ENCODE measurements at places on chromosomes 2 and 18.

DNA sequence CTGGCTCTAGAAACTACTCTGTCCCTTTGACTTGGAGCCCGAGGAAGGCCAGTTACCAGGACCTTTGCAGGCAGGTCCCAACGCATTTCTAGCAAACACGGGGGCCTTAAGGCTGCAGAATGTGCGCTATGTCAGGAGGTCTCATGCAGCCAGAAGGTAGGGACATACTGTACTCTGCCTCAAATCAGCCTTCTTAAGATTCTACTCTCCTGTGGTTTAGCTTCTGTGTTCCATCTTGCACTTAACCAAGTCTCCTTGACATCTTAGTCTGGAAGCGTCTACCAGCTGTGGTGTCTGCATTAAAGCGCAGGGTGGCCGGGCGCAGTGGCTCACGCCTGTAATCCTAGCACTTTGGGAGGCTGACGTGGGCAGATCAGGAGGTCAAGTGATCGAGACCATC is 65.5 kb downstream of the STEAP3 start:
- no peak for DNase-seq

- no peak for DNase-seq
Measured at GRCh38 chr2:216215658-216216390, 106.7 kb downstream of the XRCC5 start.

DNA sequence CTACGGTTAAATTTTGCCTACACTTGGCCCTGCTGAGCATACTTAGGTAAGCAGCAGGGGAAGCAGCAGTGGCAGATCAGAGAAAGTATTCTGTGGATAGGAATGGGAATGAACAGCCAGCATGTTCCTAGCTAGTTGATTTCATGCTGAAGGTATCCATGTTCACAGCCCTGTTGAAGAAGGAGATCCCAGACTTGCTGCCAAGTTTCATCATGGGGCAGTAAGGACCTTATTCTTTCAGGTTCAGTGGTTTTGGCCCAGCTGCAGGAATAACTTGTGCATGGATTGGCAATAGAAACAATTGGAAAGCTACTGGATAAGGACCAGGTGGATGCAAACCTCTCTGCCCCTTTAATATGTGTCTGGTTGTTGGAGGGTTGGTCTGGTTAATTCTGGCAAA is 98.2 kb upstream of the TMEM178A start:
- DNase-seq = no peak

GRCh38 chr18:13366962-13367892 is 148.7 kb downstream of the LDLRAD4 start:
- DNase-seq = no peak

- no peak for DNase-seq
Measured at GRCh38 chr2:24509840-24510239, 18.8 kb downstream of the NCOA1 start.

DNA sequence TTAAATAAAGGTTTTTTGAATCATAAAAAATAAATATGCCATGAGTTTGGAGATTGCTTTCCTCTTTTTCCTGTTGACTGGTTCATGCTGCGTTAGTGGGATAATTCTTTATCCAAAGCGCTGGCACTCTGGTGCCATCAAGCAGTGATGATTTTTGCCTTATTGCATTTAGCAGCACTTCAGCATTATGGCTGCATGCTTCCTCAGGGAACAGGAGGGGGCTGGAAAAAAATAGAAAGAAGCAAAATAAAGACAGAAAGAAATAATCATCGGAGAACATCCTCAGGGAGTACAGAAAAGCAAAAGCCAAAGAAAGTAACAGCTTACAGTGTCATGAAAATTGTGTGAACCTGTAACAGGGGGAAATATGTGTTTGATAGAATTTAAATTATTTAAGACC is 1408.2 kb upstream of the PIK3C3 start:
- no peak for DNase-seq

GRCh38 chr2:198143156-198143555 is 338.8 kb downstream of the PLCL1 start:
- no peak for DNase-seq

- DNase-seq = no peak
Measured at GRCh38 chr2:15630121-15630977, 38.7 kb downstream of the DDX1 start.

GRCh38 chr18:54807303-54807702 is 21.0 kb upstream of the RAB27B start:
- DNase-seq = no peak

DNA sequence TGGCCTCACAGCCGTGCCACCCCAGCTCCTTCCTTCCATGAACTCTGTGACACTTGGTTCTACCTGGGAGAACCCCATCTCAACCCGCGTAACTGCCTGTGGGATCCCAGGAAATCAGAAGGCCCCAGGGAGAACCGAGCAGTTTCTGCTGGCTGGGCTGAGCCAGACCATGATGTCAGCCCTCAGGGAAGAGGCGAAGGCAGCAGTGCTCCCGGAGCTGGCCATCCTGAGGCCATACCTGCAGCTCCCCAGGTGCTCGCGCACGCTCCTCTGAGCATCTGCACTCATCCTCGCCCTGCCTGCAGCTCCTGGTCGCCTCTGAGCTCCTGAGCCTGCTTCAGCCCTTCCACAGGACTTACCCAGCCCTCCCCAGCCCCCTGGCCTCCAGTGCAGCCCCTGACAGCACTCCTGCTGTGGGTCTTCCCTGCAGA is 186.1 kb downstream of the SEPTIN10 start:
- DNase-seq = no peak

- DNase-seq = no peak
Measured at GRCh38 chr18:36255072-36255698, 42.3 kb upstream of the FHOD3 start.

GRCh38 chr2:98811766-98812165 is 80.8 kb upstream of the MGAT4A start:
- no peak for DNase-seq

DNA sequence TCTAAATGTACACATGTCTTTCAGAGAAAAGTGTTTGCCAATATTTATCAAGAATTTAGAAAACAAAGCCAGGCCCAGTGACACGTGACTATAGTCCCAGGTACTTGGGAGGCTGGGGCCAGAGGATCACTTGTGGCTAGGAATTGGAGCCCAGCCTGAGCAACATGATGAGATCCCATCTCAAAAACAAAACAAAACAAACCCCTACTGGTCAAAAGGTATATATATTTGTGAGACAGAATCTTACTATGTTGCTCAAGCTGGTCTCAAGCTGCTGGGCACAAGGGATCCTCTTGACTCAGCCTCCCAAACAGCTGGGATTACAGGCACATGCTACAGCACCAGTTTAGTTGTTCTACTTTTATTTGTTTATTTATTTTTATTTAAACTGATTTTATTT is 79.2 kb downstream of the ZDBF2 start:
- no peak for DNase-seq

GRCh38 chr2:3488061-3488531 is 31.2 kb downstream of the ADI1 start:
- DNase-seq = no peak

DNA sequence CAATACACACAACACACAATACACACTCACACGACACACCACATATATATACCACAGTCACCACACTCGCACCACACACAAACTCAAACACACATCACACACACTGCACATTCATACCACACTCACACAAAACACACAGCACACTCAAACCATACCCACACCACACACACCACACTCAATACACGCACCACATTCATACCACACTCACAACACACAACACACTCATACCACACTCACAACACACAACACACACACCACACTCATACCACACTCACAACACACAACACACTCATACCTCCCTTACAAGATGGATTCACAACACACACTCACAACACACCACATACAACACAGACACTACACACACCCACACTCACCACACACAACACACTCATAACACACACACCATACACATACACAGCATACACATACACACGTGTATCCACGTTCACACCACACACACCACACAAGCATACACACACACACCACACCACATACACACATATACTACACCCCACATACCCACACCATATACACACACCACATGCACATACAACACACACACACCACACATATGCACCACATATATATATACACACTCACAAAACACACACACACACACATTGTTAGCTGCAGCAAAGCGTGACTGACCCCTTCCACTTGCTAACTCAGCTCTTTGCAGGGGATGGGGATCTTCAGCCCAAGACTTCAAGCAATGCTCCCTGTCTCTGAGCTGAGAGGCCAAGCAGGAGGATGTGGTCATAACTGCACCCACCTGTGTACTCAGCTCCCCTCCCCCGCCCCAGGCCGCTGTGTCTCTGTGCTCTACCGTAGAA is 59.0 kb downstream of the SDC1 start:
- DNase-seq = no peak

- no peak for DNase-seq
Measured at GRCh38 chr2:205768341-205768740, 86.0 kb downstream of the NRP2 start.

DNA sequence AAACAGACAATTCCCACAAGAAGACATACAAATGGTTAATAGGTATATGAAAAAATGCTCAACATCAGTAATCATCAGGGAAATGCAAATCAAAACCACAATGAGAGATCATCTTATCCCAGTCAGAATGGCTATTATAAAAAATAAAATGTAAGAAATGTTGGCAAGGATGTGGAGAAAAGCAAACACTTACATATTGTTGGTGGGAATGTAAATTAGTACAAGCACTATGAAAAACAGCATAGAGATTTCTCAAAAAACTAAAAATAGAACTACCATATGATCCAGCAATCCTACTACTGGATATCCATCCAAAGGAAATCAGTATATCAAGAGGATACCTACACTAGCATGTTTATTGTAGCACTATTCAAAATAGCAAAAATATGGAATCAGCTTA is 186.6 kb downstream of the NOL4 start:
- no peak for DNase-seq

- no peak for DNase-seq
Measured at GRCh38 chr18:12645254-12645653, 12.7 kb downstream of the SPIRE1 start.

DNA sequence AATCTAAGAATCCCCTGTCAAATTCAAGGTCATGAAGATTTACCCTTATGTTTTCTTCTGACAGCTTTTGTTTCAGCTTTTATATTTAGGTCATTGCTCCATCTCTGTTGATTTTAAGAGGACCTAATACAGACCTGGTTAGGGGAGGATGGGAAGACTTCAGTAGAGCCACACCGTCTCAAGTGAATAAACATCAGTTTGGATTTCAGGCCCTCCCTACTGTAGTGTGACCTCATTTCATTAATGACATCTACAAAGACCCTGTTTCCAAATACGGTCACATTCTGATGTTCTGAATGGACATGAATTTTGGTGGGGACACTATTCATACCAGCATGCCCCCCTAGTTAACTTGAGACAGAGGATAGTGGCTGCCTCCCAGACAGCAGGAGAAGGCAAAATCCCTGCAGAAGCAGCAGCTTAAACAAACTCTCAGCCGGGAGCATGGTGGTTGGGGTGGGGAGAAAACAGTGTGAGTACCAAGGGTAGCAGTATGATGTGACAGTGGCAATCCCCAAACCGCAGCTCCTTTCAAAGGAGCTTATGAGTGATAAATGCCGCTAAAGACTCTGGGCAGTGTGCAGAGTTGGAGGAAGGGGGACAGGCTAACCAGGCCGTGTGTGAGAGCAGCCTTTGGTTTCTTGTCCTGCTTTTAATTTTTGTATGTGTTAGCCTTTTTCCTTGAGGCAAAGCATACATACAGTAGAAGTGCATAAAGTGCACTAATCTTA is 65.9 kb upstream of the TNP1 start:
- DNase-seq = no peak

- no peak for DNase-seq
Measured at GRCh38 chr2:14937336-14937735, 304.8 kb downstream of the LRATD1 start.

DNA sequence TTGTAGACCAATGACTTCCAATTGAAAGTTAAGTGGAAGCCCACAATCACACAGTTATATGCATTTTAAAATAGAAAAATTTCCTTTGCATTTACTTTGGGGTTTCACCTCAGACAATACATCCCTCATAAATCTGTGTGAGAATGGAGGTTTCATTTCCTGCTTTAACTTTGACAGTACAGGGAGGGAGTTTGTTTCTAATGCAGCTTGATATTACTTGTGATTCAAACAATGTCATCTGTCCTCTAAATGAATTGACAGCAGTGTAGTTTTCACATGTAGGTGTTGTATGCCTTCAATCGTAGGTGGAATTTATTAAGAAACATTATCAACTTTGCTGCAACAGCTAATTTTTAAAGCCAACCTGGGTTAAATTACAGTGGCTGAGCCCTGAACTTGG is 75.2 kb downstream of the TMEFF2 start:
- no peak for DNase-seq

DNA sequence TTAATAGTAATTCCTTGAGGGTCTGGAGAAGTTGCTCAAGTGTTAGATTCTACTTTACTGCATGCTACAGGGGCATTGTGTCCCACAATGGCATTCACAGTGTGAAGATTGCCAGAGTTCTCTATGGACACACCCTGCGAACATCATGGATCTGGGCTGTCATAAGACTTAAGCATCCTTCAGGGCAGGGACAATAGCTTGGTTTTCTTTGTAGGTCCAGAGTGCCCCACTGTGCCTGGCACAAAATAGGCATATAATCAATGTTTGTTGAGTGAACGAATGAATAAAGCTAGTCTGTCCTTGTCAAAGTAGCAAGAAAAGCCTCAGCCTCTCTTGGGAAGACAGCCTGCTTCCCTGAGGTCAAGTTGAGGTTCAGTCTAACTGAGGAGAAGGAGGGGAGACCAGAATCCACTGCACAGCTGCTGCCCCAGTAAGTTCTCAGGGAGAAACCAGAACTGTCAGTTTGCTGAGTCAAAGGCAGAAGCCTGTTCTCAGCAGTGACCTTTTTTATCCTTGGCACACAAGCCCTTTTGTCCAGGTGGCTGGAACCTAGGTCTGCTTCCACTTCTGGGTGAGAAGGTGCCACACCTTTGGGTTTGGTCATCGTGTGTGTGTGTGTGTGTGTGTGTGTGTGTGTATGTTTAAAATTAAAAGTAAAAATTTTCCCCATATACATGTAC is 15.0 kb downstream of the INPP4A start:
- no peak for DNase-seq

DNA sequence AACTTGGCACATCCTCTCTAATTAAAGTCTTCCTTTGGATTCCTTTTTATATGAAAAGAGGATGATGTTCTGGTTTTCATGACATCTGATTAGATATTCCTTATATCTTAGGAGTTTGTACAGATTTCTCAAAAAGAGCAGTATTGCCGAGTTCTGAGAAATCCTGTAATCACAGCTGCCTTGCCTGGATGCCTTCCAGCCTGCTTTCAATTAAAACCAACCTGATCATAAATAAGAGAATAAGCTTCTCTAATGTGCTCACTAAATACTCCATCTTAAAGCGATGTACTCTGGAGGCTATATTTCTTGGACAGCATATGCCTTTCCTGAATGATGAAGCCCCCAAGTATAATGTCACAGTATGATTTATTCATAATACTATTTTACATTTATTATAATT is 1203.8 kb upstream of the PIK3C3 start:
- DNase-seq = no peak

GRCh38 chr2:204122425-204122824 is 185.9 kb downstream of the ICOS start:
- no peak for DNase-seq

DNA sequence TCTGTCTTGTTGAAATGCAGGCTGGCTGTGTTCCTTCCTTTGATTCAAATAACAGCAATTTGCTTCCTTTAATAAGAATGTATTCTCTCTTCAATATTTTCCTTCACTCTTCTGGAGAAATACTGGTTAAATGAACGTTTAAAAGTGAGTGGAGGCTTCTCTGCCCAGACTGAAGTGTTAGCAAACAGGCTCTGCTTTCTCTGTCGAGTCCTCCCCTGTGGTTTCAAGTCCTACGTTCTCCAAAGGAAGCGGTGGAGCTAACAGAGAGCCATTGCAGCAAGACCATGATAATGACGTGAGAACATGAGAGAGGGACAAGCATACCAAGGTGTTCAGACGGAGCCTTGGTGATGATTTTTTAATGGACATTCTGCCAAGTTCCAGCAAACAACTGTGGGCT is 26.2 kb upstream of the PID1 start:
- DNase-seq = no peak

All from cortex of kidney (tissue), 1 donor.